GM23248 (cell line): ENCODE measurements at places on chromosomes 2 and 18.
A peak's percentile ranks its signal among the peaks of the same experiment; 100 is the strongest.

GRCh38 chr2:3102922-3103569 lies 274.6 kb downstream of the EIPR1 start:
- DNase-seq = no peak

GRCh38 chr18:77879829-77880228 lies 630.2 kb downstream of the GALR1 start:
- no peak for DNase-seq

GRCh38 chr2:143078104-143078503 lies 51.1 kb upstream of the ARHGAP15 start:
- no peak for DNase-seq

DNA sequence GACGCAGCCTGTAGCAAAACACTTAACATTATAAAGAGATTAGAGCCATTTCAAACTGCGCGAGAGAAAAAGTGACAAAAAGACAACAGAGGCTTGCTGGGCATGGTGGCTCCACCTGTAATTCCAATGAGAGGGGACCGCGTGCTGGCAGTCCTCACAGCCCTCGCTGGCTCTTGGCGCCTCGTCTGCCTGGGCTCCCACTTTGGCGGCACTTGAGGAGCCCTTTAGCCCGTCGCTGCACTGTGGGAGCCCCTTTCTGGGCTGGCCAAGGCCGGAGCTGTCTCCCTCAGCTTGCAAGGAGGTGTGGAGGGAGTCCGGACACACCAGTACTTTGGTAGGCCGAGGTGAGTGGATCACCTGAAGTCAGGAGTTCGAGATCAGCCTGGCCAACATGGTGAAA lies 9.3 kb upstream of the IFIH1 start:
- DNase-seq = no peak

DNA sequence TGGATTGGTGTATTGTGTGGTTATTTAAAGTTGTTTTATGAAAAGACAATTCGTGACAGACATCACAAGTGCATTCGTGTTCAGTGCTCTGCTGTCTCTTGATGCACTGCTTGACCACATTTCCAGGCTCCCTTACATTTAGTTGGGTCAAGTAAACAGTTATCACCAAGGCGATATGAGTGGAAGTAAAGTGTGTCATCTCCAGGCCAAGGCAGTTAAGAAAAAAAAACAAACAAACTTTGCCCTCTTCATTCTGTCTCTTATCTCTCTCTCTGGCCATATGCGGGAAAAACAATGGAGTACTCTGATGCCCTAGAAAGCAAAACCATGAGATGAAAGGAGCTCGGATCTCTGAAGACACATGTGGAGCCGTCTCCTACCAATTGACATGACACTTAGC lies 131.1 kb downstream of the DSEL start:
- peak; percentile 14 for DNase-seq

DNA sequence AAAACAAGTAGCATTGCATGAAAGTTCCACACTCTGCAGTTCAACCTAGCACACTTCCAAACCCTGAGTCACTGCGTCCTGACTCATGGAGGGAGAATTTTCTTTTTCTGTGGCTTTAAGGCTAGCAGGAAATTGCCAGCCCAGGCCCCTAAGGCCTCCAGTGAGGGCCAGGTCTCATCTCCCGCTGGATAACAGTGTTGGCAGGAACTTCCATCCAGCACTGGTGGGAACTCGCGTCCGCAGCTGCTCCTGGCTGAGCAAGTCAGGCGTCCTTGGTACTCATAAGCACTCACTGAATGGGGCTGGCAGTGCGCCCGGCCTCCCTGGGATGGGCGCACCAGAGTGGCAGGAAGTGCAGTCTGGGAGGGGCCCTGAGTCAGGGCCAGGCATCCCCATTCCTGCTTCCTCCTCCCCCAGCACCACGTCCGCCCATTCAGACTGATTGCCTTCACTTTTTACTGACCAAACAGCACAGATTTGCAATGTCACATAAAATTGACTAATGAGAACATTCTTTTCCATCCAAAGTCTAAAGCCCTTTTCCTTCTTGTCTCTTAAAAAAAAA lies 14.3 kb downstream of the MALL start:
- DNase-seq = peak; percentile 99

- DNase-seq = no peak
Measured at GRCh38 chr2:237159006-237159911, 73.6 kb downstream of the COPS8 start.

GRCh38 chr2:112877423-112877822 lies 33.5 kb upstream of the IL37 start:
- DNase-seq = peak; percentile 30

GRCh38 chr2:239143858-239144712 lies 256.7 kb downstream of the HDAC4 start:
- DNase-seq = peak; percentile 69

GRCh38 chr2:216216951-216217903 lies 108.1 kb downstream of the XRCC5 start:
- DNase-seq = peak; percentile 61

- DNase-seq = peak; percentile 46
Measured at GRCh38 chr18:33839452-33840211, 261.6 kb downstream of the ASXL3 start.

DNA sequence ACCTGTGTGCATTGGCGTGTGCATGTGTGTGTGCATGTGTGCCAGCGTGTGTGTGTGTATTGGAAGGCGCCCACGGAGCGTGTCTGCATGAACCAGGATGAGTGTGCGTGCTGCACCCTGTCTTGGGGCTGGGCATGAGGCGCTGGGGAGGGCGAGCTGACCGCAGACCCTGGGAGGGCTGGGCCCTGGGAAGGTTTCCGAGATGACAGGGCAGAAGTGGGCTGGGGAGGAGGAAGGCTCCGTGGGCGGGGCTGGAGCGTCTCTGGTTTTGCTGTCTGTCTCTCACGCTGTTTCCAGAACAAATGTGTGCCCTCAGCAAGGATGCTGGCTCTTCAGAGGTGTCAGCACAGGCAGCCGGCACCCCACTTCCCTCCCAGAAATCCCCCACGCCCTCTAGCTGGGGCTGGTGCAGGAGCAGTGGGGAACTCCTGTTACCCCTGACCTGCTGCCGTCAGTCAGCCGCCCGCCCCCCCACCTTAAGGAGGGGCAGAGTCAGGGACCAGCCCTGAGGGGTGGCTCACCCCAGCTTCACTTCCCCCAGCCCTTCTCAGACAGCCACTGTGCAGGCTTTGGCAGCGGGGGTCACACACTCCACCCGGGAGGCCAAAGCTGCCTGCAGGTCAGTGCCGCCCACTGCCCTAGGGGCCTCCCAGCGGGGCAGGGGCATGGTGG lies at the start of gene GPR35:
TSS of gene GPR35 (plus strand) at position 531 of the 672 bp plus-strand sequence. CDS start 4,473 bp downstream, outside the sequence.
- DNase-seq = peak; percentile 86

DNA sequence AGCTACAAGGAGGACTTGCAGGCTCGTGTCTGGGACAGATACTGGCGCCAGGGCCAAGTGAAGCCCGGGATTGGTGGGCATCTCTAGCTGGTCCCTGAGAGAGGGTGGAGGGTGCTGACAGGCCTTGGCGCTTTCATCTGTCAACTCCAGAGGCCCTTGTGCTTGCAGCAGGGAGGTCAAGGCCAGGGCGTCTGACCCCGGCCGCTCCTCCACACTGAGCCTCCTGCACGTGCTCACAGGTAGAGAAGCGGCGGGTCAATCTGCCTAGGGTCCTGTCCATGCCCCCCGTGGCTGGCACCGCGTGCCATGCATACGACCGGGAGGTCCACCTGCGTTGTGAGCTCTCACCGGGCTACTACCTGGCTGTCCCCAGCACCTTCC lies 9.5 kb downstream of the CAPN10 start:
- no peak for DNase-seq

DNA sequence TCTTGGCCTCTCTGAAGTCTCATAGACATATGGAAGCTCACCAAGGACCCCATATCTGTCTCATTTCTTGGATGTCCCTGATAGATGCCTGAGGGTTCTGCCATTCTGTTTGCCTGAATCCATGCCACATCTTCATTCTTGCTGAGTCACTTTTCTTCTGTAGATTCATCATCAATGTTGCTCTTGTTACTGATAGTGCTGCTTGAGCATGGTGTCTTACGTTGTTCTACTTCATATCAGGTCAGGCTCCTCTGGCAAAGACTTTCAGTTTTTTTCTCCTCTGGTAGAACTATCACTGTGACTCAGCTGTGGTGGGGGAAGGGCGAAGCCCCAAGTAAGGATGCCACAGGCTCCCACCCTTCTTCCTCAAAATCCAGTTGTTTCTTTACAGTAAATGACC lies 885.2 kb downstream of the DCDC2C start:
- no peak for DNase-seq

GRCh38 chr2:25250331-25251070 lies 82.1 kb upstream of the POMC start:
- peak; percentile 6 for DNase-seq

DNA sequence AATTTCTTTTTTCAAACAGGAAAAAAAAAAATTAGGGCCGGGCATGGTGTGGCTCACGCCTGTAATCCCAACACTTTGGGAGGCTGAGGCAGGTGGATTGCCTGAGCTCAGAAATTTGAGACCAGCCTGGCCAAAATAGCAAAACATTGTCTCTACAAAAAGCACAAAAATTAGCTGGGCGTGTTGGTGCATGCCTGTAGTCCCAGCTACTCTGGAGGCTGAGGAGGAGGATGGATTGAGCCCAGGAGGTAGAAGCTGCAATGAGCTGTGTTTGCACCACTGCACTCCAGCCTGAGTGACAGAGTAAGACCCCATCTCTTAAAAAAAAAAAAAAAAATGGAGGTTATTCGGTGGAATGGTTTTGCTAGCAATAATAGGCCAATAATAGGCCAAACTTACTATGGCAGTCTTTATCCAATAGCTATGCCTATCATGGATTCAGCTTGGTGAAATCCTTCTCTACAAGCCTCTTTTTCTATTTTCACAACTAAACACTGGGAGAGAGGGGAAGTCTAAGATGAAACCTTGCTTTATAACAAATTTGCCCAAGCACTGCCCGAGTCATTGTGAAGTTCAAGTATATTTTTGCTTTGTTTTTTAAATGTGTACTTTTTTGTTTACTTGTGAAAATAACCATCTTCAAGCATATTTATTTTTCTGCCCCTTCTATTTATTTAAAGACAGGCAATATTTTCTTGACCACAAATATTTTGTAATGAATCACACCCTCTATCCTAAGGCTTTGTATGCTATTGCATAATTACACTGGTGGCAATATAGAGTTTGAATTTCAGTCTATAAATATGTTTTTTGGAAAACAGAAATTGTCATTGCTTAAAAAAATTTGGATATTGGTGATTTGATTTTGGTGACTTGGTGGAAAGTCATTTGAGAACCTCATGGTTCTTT lies 20.0 kb upstream of the KYNU start:
- DNase-seq = peak; percentile 62

DNA sequence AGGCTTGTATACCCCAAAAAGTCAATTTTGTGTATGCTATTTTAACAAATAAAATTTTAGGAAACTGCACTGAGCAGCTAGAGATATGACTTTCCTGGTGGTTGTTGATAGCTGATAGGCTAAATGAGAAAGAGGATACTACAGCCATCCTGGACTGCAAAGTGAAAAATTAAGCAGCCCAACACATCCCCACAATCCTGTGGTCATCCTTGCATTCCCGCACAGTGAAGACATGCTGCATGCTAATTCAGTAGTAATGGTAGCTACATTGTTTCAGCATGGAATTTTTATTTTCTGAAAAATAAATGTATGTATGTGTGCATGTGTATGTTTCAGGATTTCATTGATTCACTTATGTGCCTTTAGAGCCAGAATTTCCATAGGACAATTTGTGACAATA lies 124.2 kb upstream of the CCDC68 start:
- DNase-seq = peak; percentile 20

DNA sequence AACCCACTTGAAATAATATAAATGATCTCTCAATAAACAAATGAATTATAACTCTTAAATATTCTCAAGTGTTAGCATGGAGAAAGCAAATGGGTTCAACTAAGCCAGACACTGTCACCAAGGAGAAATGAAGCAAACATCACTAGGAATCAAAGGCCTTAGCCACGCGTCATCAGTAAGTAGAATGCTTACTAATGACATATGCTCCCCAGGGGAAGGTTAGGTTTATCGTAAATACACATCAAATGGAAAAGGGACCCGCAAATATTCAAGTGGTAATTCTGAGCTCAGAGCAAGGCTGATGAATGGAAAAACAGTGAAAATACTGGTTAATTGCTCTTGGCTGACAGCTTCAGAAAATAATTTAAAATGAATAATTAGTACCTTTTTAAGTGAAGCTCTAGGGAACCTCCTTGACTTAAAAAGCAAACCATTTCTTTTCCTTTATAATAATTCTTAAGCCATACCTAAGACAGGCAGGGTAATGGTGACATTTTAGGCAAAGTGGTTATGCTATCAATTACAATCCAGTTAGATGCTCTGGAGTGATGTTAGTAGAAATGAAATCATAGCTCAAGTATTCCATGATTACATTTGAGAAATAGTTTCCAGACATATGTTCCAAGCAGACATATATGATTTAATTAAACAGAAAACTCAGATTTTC lies 101.5 kb downstream of the ALPK2 start:
- peak; percentile 76 for DNase-seq

DNA sequence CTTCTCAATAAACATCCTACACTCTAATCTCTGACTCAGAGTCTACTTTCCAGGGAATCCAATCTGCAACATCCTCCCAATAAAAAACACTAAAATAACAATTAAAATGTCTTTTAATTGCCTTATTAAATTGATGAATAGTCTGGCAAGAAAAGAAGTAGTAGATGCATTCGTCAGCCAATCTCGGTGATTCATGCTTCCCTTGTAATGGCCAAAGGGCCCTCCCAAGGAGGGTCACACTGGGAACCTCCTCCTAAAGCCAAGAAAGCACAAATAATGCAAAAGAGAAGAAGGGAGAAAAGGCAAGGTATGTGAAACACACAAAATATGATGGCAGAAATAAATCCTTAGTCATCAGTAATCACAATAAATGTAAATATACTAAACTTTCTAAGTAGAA lies 16.8 kb downstream of the ST8SIA5 start:
- no peak for DNase-seq

DNA sequence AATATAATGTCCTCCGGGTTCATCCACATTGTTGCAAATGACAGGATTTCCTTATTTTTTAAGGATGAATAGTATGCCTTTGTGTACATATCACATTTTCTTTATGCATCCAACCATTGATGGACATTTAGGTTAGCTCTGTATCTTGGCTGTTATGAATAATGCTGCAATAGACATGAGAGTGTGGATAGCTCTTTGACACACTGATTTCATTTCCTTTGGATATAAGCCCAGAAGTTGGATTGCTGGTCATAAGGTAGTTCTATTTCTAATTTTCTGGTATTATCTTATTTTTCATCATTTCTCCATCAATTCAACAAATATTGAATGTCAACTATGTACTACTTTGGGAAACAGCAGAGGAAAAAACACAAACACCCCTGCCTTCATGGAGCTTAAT lies 423.3 kb downstream of the MTX2 start:
- DNase-seq = peak; percentile 14

GRCh38 chr2:143355870-143356269 lies 226.7 kb downstream of the ARHGAP15 start:
- no peak for DNase-seq

DNA sequence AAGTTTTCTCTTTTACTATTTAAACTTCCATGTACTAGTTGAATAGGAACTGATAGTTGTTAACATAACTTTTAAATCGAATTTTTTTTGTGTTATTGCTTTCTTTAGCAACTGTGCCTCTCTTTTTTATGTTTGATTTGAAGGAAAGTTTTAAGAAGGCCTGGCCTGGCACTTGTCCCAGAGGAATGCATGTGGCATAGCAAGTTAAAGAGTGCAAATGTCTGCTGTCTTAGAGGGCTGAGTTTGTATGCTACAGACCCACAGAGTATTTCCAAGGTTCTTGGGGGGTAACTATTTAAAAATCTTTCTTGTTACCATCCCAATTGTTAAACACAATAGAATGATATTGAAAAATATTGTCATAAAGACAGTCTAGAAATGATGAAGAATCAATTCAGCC lies 47.0 kb downstream of the MTCL1 start:
- DNase-seq = peak; percentile 64
